ENCODE measurements at places on chromosomes 2 and 18. TPM values are rescaled to one million over a fixed set of nuclear protein-coding genes. Genes with fewer than 3 reads are reported as not detected.

IFIH1 gene
- 8.8 TPM for total RNA-seq

CHST9 gene
- 1.5 TPM for total RNA-seq

DNA sequence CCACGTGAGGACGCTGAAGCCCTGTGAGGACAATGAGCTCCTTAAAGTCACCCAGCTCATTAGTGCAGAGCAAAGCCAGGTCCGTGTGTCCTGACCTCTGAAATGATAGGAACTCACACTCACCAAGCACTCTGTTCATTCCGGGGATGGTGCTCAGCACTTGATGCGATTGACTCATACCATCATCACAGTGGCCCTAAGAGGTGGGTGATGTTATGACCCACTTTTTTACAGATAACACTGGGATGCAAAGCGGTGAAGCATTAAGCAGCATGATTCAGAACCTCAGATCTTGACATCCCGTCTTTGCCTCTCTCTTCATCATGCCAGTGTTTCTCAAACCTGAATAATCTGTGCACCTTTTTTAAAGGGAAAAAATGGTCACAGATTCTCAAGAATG is 234.8 kb downstream of the ALPK2 start:
- peak overlapping the region; percentile 83 for H3K27ac ChIP-seq
- no peaks in the 10 kb centered on the region for H3K27me3 ChIP-seq
- no peak overlapping the region for H3K4me3 ChIP-seq

DNA sequence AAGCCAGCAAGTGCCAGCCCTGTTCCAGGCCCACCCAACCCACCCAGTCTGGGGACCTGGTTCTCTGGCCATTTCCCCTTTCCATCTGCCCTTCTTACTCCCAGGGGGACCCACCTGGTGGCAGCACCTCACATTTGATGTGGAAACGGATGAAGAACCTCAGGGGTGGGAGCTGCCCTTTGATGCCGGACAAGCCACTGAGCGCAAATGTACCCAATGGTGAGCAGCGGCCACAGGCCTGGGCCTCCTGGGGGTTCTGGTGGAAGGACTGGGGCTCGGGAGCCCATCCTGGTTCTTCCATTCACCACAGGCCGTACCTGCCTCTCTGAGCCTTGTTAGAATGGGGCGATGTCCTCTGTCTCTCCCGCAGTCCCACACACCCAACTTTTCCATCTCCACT is 84.7 kb downstream of the EPAS1 start:
- DNase-seq = no peak
- H3K4me1 ChIP-seq = peaks cover 14% of the 10 kb centered on the region

RBBP8 gene
- 13.2 TPM for total RNA-seq

- H3K27me3 ChIP-seq = no peaks in the 10 kb centered on the region
- H3K4me1 ChIP-seq = no peaks in the 10 kb centered on the region
- DNase-seq = no peak
- H3K27ac ChIP-seq = no peak overlapping the region
Measured at GRCh38 chr2:15181092-15181745, 379.9 kb downstream of the NBAS start.

WNT10A gene
- total RNA-seq = not detected

- DNase-seq = no peak
- H3K27me3 ChIP-seq = no peaks in the 10 kb centered on the region
- no peaks in the 10 kb centered on the region for H3K36me3 ChIP-seq
- H3K4me3 ChIP-seq = no peak overlapping the region
- no peak overlapping the region for H3K27ac ChIP-seq
Measured at GRCh38 chr2:229297247-229297646, 26.2 kb upstream of the PID1 start.

MLPH gene
- 21.9 TPM for total RNA-seq

AGXT gene
- not detected for total RNA-seq

GRCh38 chr2:194725169-194725568 is 931.9 kb upstream of the SLC39A10 start:
- no peak overlapping the region for H3K27ac ChIP-seq
- H3K27me3 ChIP-seq = no peaks in the 10 kb centered on the region
- H3K4me3 ChIP-seq = no peak overlapping the region
- no peaks in the 10 kb centered on the region for H3K36me3 ChIP-seq
- DNase-seq = no peak
- no peaks in the 10 kb centered on the region for H3K4me1 ChIP-seq

- no peak overlapping the region for H3K4me3 ChIP-seq
- no peaks in the 10 kb centered on the region for H3K4me1 ChIP-seq
- no peaks in the 10 kb centered on the region for H3K36me3 ChIP-seq
- H3K27me3 ChIP-seq = no peaks in the 10 kb centered on the region
Measured at GRCh38 chr2:82781176-82781915, 1677.7 kb downstream of the SUCLG1 start.

LIMS2 gene
- total RNA-seq = 232 TPM

DNA sequence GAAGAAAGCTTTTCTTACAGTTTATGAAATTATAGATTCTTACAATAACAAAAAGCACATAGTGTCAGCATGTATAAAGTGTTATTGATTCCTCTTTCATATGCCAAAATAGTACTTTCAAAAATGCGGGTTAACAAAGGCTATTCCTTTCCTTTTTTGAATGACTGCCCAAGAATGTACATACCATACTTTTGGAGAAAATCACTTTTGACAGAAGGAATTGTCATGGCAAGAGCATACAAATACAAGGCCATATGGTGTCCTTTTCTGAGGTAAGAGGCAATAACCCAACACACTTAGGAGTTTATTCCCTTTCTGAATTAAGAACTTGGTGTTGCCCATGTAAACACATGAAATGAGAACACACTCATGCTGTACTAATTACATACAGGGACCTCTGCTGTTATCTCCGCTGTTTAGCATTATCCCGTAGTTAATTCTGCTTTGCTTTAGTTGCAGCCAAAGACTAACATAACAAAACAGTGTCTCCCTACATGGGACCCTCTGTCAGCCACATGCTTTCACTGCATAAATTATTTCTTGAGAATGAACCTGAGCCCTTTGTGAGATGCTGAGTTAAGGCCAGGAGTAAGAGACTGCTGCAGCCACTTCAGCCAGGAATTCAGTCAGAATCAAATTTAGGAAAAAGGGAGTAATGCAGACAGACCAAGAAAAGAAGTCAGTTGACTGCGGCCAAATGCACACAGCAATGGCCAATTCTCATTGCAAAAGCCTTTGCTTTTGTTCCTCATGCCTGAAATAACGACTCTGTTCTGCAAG is 67.0 kb downstream of the CDH2 start:
- no peaks in the 10 kb centered on the region for H3K36me3 ChIP-seq
- H3K4me3 ChIP-seq = no peak overlapping the region
- no peak for DNase-seq
- no peak overlapping the region for H3K27ac ChIP-seq

NCKAP5 gene
- 0.54 TPM for total RNA-seq

DNA sequence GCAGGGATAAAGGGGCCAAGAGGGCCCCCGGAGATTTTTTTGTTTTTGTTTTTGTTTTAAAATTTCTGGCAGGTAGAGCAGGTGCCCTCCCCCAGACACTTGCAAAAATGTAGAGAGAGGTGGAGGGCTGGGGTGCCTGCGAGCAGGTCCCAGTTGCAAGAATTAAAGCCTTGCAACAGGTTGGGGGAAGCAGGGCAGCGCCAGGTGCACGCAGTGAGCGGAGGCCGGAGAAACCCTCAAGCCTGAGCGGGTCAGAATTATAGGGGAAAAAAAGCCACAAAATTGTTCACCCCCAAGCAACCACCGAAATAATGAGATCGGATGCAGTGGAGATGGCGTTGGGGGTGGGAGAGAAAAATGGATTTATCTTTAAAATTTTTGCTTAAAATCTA is 527 bp downstream of the IGFBP5 start:
- peak; percentile 68 for DNase-seq
- peaks cover 3% of the 10 kb centered on the region for H3K36me3 ChIP-seq
- no peaks in the 10 kb centered on the region for H3K27me3 ChIP-seq
- H3K27ac ChIP-seq = peak overlapping the region; percentile 93

LRRTM1 gene
- total RNA-seq = 1.5 TPM

ALK gene
- 1.5 TPM for total RNA-seq

ZFP36L2 gene
- total RNA-seq = 59.8 TPM

DNA sequence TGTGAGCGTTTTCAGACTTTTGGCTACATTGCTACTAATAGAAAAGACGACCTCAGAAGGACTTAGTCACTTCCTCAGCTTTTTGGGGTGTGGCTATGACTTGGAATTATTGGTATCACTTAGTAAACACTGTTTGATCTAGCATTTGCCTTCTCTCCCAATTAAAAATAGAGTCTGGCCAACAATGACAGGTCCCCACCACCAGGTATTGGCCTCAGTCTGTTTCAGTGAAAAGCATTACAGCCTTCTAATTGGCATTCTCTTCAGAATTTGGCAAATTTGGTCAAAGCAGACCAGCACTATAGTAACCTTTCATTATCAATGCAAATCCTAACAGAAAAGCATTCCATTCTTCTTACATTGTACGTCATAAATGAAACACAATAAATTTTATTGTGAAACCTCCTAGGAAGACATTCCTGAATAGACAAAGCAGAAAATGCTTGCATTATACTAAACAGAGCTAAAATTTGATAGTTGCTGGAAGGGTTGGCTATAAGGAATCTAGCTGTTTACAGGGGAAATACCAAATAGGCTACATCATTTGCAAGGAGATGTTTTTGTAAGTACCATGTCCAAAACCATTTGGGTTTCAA is 613.9 kb downstream of the IRS1 start:
- no peaks in the 10 kb centered on the region for H3K36me3 ChIP-seq
- no peak for DNase-seq
- H3K27ac ChIP-seq = peak overlapping the region; percentile 76
- H3K27me3 ChIP-seq = no peaks in the 10 kb centered on the region
